ENCODE measurements at places on chromosomes 11 and 22.

DNA sequence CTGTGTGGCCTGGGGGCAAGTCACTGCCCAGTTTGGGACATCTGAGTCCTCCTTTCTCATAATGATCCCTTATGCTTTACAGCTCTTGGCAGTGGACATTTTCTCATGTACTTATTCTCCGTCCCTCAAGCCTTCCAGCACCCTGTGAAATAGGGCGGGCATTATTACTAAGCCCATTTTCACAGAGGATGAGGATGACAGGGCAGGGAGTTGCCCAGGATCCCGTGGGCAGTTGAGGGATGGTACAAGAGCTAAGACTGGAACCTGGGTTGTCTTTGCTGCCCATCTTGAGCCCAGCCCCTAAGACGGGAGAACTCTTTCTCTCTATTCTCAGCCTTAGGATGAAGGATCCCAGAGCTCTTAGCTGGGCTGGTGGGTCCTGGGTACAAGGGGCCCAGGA lies 11.2 kb downstream of the CD82 start:
- DNase-seq: no peak

DNA sequence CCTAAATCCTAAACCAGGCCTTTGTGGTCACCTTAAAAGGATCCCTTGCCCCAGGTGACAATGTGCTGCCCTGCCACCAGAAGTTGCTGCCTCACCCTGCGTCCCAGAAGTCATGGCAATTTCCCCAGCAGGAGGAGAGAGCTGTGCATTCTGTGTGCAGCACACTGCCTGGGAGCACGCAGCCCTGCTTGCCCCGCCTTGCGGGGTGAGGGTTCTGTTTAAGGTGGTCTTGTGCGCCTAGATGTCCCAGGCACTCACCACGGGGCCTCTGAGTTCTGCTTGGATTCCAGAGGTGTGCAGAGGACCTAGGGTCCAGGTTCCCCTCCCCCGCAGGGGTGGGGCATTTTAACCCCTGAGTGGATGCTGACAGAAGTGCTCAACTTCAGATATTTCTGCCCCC lies 95.0 kb downstream of the GRAMD1B start:
- DNase-seq: no peak

GRCh38 chr22:28815111-28815510 lies 14.7 kb upstream of the XBP1 start:
- DNase-seq: no peak

- DNase-seq: no peak
Observed at GRCh38 chr22:50702261-50702671, 29.6 kb downstream of the SHANK3 start.

GRCh38 chr11:17197431-17197898 lies 10.3 kb downstream of the PIK3C2A start:
- no peak for DNase-seq

DNA sequence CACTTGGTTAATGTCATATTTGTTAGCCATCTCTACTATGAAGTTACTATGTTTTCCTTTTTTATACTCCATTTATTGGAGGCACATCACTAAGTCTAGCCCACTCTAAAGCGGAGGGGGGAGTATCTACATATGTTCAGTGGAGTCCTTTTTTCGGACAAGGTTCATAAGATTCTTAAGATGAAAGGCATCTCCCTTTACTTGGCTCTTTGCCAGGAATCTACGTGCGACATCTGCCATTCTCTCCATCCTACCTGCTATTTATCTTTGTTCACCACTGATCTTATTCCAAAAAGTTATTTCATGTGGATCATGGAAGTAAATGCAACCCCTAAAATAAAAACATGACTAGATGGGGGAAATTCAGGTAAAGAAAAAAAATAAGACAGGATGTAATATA lies 77.4 kb upstream of the YWHAH start:
- no peak for DNase-seq

- DNase-seq: no peak
Observed at GRCh38 chr22:44870021-44870420, 117.6 kb downstream of the ARHGAP8 start.

DNA sequence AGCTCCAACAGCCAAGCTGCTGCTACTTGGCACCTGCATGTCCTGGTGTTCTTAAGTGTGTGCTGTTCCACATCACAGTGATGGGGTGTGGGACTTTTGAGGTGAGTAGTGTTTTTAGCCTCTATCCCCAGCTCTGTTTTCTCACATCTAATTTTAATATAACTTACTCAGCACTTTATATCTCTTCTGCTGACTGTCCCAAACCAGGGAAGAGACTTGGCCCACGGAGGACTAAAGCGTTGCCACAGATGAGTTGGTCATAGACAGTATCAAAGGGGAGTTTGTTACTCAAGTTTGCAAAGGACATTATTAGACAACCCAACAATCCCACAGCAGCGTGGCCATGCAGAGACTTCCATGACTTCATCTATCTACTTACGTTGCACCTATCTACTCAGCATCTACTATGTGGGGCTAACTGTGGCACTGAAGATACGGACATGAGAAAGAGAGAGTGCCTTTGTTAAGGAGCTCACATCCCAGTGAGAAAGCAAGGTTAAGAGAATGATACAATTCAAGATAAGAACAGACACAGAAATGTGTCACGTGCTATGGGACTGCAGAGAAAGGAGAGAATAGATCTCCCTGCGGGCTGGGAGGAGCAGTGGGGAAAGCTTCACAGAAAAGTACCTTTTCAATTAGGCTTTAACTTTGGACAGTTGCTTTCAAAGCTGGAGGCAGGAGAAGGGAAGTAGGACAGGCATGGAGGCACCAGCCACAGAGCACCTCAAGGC lies 82.4 kb downstream of the ME3 start:
- DNase-seq: no peak

- peak; percentile 60 for DNase-seq
Observed at GRCh38 chr11:76680518-76681425, 10.2 kb upstream of the LRRC32 start.

- no peak for DNase-seq
Observed at GRCh38 chr22:37449331-37450001, 22.2 kb upstream of the ELFN2 start.

- no peak for DNase-seq
Observed at GRCh38 chr11:73914284-73914683, 36.5 kb upstream of the DNAJB13 start.

- DNase-seq: no peak
Observed at GRCh38 chr11:69958308-69958707, 119.8 kb upstream of the ANO1 start.

- DNase-seq: no peak
Observed at GRCh38 chr11:10979529-10979928, 121.7 kb upstream of the ZBED5 start.

- DNase-seq: no peak
Observed at GRCh38 chr11:131750152-131750551, 379.7 kb downstream of the NTM start.

DNA sequence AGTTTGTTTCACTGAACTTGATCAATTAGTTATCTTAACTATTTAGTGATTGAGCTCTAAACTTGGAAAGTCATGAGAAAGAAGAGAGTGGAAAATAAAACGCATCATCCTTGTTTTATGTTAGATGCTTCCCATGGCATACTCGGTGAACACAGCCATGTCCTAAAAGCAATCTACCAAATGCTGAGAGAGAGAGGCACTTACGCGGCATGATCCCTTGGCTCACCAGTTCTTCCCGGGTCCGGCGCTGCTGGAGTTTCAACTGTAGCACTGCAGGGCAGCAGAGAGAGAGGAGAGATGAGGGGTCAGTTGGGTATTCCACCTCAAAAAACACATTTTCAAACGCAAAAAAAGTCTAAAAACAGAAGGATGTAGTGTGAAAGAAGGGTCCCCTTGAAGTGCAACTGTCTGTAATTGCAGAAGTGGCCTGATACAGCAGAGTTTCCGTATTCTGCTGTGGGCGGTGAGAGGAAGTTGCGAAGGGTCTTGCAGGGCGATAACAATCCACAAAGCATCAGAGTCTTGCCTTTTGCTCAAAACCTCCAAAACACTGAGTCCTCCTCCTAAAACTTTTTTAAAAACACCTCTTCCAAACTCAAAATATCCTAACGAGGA lies 92.7 kb downstream of the SGSM3 start:
- peak; percentile 47 for DNase-seq

GRCh38 chr11:85316967-85317366 lies 310.2 kb downstream of the DLG2 start:
- no peak for DNase-seq

DNA sequence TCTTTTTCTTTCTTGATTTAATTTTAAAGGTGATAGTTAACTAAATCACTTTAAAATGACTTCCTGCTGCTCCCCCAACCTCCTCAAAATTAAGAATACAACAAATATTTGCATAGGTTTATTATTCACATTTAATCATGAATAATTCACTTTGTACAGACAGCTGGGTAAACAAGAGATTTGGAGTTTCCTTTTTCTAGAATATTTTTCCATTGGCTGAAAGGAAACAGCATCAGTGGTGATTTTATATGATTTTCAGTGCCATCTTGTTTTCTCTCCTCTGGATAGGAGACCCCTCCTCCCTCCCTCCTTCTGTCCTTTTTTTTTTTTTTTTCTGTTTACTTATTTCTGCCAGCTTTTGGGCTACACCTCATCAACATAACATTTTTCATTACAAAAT lies 60.5 kb downstream of the LIF start:
- DNase-seq: no peak

DNA sequence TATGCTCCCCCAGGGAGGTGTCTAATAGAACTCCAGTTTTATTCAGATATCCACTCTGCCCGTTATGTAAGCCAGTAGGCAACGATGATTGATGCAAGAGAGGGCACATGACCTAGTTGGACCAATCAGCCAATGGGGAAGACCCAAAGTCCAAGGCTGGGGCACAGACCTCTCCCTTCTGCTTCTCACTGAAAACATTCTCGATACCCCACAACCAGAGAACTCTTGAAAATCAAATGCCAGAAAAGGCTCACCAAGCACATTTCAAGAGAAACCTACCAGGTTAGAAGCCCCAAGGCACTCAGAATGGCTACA lies 7.4 kb downstream of the HIRA start:
- no peak for DNase-seq

- no peak for DNase-seq
Observed at GRCh38 chr11:134359646-134360045, 27.9 kb downstream of the GLB1L2 start.

GRCh38 chr11:126210871-126211235 lies 597 bp downstream of the RPUSD4 start:
- DNase-seq: no peak

DNA sequence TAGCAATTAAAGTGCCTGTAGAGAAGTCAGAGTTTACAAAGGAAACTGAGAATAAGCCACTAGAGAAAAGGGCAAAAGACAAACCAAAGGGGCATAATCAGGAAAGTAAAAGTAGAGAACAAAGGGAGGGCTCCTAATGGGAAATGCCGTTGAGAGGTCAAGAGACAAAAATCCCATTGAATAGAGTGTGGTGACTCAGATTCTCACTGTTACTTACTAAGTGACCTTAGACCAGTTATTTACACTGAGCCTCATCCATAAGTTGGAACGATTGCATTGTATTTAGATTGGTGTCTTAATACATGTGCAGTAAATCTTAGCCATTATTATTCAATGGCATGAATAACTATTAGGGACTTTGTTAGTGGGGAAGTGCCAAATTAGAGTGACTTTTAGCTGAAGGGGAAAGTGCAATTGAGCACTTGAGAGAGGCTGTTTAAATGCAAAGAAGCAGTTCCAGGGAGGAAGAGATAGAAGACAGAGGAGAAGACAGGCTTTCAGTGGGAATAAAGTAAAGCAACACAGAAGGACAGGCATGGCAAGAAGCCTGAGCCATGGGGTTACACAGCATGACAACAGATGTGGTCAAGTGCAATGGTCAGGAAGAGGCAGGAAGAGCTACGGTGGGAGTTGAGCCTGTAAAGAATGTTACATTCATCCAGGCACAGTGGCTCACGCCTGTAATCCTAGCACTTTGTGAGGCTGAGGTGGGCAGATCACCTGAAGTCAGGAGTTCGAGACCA lies 82.6 kb downstream of the UBASH3B start:
- no peak for DNase-seq

- no peak for DNase-seq
Observed at GRCh38 chr11:117818041-117818873, 6.3 kb downstream of the FXYD2 start.
